ENCODE measurements at places on chromosomes 16 and 17.
A peak's percentile ranks its signal among the peaks of the same experiment; 100 is the strongest.

- no peak for DNase-seq
Observed at GRCh38 chr16:81003610-81004460, 2.9 kb downstream of the CMC2 start.

DNA sequence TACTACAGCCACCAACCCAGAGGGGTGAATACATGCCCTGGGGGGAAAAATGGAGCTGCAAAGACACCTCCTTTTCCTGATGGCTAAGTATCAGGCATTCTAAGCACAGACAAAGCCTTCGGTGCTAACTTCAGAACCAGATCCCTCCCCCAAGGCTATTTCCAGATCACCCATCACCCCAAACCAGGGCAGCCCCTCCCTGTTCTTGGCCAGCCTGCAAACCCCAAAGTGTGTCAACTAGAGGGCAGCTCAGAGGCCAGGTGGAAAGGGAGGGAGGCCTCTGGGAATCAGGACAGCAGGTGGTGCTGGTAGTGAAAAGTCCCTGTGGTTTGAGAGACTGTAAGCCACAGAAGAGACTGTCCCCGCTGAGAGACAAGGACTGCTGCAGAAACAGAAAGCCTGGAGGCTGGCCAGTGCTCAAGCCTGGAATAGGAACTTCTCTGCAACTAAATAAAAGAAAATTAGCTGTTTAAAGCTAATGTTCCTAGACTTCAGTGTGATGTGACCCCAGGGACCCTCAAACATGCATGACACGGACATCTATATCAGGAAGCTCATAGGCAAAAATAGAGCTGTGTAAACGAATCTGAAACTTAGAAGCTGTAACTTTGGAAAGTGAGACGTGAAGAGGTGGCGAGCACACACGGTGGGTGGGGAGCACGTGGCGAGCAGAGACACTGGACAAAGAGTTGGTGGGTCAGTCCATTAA, 9.1 kb downstream of the TUBG1 start:
- peak; percentile 23 for DNase-seq

DNA sequence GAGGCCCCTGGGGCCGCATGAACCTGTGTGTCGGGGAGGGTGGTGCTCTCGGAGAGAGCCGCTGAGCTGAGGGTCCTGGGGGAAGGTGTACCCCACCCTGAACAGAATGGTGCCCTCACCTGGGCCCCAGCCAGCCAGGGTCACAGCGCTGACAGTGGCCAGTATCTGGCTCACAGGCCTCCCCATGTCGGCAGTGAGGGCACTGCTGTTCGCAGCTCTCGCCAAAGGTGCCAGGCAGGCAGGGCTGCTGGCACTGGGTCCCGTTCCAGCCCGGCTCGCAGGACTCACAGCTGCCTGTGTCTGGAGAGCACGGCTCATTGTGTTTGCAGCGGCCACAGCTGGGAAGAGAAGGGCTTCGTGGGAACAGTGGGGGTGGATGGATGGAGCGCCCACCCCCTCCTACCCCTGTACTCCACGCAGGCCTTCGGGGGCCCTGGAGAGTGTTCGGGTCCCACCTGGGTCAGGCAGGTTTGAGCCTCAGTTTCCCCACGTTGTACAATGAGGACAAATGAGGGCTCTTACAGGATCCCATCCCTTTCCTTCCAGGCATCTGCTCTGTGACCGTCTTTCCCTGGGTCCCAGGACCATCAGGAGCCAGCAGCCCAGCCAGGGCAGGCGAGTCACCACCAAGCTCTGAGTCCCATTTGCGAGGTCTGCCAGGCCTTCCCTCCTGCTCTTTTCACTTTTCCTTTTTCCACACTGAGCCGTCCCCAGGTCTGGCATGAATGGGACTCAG, 5.0 kb downstream of the SCARF1 start:
- DNase-seq, result no peak

DNA sequence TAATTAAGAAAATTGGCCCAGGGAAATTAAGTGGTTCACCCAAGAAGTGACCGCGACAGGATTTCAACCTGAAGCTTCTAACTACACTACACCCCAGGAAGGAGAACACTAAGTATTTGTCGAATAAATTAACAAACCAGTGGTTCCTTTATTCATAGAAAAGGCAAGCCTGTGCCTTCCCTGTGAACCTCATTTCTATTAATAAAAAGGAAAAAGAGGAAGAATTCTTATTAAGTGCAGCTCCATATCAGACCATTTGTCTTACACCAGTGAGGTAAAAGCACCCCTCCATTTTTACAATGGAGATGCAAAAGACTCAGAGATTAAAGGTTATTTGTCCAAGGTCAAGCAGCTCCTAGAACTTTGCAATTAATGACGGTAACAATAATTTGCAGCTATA, 1.7 kb downstream of the COPS3 start:
- no peak for DNase-seq

DNA sequence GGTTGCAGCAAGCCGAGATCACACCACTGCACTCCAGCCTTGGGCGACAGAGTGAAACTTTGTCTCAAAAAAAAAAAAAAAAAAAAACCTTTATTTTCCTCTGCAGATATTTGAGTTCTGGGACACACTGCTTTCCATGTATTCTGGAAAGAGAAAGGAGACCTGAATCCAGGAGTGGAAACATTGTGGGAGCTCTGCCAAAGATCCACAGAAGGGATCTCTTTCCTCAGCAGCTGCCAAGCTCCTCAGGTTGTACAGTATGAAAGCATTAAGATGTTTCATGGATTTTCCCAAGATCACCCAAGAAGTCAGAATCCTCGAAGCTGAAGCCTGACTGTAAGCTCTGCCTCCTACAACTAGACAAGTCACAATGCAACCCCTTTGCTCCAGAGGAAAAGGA, 13.5 kb downstream of the NPRL3 start:
- no peak for DNase-seq

DNA sequence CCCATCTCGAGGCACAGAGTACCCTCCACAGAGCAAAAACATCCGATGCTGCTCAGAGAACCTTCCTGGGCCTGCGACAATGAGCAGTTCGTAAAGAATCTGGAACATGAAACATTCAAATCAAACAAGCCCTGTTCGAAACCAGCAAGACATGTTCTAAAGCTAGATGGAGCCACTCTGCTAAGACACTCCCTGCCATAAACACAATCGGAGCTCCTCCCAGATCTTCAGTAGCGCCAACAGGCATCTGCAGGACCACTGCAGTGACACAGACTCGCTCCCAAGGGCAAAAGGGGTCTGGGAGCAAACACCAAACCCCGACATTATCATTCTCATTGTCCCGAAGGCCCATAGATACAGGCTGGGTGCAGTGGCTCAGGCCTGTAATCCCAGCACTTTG, 108.7 kb downstream of the ZFHX3 start:
- no peak for DNase-seq

DNA sequence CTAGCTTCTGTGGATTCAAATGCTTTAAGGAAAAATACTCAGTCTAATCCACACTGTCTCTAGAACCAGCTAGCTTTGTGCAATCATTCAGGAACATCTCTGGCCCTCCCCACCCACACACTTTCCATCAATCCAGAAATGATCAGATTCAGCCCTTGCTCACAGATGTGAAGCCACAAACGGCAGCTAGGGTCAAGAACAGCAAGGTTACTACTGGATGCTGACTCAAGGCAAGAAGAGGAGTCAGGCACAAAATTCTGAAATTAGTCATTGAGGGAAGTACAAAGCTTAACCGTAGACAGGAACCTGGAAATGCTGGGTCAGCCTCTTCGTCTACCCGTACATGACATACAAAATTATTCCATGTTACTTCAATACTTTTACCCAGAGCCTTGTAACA, 174.6 kb downstream of the CDH13 start:
- no peak for DNase-seq

DNA sequence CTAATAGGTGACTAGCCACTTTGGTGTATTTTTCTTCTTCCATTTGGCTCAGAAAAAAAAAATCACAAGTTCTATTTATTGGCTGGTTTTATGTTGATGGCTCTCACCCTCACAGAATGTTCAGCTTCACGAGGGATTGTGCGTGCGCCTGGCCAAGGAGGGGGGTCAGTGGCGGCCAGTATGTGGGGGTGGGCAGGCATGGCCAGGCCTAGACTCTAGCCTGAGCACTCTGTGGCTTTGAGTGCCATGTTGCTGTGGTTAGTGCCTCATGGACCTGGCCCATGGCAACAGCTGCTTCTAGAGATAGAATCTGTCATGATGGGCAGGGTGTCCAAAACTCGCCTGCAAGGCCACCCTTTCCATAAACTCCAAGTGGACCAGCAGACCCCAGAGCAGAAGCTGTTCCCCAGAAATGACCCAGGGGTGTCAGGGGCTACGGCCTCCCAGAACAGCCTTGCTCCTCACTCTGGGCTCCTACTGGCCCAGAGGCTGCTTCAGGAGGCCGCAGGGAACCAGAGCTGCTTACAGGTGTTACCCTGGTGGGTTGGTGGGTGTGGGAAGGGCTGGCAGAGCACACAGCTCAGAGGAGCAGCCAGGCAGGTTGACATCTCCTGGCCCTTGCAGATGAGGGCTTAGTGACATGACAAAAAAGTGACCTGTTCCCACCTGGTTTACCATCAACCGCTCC, 124.9 kb downstream of the SOCS1 start:
- no peak for DNase-seq

DNA sequence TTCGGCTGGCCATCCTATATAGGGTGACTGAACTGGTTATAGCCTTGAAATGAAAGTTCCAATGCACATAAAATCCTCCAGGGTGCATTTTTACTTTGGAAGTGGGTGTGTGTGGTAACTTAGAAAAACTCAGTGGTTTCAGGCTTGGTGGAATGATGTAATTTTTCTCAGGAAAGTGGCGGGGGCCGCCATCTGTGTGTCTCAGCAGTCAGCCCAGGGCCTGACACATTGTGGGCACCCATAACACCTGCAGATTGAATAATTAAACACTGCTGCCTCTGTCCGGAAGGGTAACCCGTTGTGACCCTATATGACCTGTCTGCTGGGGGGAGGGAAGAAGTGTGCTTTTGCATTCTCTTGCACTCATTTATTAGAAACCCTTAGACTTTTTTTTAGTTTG, 2.2 kb upstream of the PDP2 start:
- DNase-seq, result no peak

DNA sequence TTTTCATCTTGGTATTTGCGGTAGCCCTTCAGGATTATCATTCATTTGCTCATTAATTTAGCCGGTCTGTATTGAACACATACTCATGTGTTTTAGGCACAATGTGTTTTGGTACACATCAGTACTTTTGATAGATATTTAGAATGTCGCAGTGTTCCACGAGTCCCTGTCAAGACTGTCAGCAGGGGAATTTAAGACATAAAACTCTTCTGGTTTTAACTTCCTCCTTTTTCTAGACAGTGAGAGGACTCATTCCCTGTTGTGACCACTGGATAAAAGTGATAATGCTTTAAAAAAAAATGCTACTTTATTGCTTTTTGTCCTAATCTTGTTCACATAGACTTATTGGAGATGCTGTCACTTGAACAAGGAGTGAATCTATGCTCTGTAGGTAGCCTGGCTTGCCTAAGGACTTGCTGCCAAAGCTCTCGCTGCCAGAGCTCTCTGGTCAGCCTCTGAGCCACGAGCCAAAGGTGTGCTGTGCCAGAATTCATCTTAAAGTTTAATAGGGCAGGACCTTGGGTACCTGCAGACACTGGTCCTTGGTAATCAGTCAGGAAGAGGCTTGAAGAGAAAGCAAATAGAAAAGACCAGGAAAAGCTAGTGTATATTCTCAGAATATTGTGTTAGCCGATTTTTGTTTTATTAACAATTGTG, 5.4 kb downstream of the DCAF7 start:
- DNase-seq, result no peak

- no peak for DNase-seq
Observed at GRCh38 chr17:61422116-61422799, 22.6 kb downstream of the TBX2 start.

DNA sequence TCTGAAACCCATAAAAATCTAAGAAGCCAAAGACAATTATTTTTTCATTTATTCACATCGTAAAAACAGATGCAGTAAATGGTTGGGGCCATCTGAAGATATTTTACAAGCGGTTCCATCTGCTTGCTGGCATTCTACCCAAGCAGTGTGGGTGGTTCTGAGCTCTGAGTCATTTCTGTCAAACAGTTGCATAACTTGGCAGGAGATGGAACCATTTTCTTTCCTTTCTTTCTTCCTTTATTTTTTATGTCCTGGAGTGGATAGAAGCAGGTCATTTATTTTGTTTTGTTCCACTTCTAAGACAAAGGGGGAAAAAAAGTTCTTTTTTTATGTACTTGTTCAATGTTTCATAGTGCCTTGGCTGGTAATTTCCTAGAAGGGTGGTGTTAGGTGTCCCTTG, 1151.9 kb upstream of the GOT2 start:
- no peak for DNase-seq

DNA sequence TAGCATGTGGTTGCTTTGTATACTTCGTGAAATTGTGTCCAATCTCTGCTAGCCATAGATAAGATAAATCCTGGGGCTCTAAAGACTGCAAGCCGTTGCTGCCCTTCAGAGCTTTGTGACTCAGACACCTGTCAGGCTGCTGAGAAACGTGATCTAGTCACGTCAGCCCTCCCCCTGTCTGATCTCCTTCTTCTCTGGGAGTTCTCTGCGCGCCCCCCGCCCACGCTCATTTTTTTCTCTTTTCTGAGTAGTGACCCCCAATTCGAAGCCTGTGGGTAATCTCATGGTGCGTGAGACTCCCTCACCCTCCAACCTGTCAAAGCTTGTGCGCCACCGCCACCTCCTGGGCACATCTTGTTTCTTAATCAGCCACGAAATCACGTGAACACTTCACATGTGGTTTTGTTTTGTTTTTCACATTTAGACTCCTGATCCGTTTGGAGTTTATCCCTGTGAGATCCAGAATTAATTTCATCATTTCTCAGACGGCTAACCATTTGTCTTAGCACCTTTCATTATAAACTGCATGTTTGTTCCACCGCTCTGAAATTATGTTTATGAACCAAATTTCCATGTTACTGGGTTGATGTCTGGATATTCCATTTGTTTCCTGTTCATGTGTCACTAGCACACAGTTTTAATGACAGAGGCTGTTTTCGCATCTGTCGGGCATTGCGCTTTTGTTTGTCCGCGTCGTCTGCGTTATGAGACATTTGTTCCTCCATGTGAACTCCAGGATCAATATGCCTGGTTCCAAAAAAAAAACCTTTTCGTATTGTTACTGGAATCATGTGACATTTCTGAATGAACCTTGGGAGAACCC, 977 bp upstream of the ZNF778 start:
- DNase-seq, result no peak

GRCh38 chr17:44608727-44609435, 47.4 kb upstream of the MEIOC start:
- DNase-seq, result no peak

- no peak for DNase-seq
Observed at GRCh38 chr16:85056211-85056748, 28.7 kb downstream of the KIAA0513 start.

DNA sequence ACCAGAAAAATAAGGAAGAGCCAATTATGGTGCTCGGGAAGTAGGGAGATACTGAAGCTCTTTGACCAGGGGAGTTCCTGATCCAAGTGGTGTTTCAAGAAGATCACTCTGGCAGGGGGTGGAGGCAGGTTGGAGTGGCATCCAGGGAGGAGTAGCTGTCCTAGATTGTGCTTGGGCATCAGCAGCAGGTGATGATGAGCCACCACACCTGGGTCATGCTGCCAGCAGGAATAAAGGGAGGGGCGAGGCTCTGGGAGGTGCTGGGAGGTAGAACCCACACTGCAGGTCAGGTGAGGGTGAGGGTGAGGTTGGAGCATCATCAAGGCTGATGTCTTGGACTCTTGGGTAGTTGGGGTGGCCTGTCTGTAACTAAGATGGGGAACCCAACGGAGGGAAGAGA, 35.4 kb upstream of the ADGRG1 start:
- no peak for DNase-seq
